ENCODE measurements at places on chromosomes 13 and 19. TPM values are rescaled to one million over a fixed set of nuclear protein-coding genes. Genes with fewer than 3 reads are reported as not detected.

Gene FLT3
- not detected for total RNA-seq

Gene R3HDM4
- total RNA-seq, result 16.6 TPM

Gene ZNF112
- total RNA-seq, result 9.6 TPM

Gene TSSK6
- 4.5 TPM for total RNA-seq
